Left renal cortex interstitium (tissue), 4 donors: ENCODE measurements at places on chromosomes 16 and 17.

DNA sequence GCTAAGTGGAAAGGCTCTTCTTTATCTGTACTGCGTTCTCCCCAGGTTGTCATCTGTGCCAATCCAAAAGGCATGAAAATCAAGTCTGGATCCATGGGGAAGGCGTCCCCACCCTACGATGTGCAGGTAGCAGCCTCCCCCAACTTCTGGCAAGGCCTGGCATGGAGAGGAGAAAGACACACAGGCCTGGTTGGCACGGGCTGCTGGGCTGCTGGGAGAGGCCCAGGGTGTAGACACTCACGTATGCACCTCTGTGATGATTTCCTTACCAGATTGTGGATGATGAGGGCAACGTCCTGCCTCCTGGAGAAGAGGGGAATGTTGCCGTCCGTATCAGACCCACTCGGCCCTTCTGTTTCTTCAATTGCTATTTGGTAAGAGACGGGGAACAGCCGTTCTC, 20.4 kb upstream of the ACSM2A start:
- no peak for DNase-seq

DNA sequence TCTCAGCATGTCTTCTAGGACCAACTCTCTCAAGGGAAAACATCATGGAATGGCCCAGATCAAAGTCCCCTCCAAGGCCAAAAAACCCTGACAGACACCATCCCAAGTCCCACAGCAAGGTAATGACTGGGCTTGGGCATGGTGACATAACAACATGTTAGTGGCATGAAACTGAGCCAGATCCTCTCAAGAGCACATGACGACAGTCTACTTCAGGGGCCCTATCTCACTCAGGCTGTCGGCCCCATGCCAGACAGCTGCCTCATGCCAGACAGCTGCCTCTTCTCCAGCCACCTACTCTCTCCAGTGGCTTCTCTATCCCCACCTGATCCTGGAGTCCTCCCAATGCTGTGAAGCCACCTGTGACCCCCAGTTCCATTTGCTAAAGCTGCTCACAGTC, 18.4 kb downstream of the HSD11B2 start:
- DNase-seq, result no peak

- DNase-seq, result no peak
Observed at GRCh38 chr16:67415872-67416793, at the start of gene ZDHHC1. Gene ZDHHC1 (minus strand): TSS chr16:67416477. CDS start chr16:67407775, 8,702 bp downstream.

DNA sequence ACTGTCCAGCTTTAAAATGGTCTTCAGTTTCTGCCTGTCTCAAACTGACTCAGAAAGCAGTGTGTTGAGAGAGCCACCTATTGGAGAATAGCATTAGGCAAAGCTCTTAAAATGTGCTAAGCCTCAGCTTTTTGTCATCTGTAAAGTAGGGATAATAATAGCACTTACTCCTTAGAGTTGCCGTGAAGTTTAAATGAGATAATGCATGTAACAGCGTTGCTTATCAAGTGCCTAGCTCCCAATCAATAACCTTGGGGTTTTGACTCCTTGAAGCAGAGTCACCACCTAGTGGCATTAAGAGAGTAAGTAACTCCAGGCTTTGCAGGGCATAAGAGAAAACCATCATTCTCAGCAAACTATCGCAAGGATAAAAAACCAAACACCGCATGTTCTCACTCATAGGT, 163.3 kb downstream of the HS3ST2 start:
- DNase-seq, result no peak

GRCh38 chr17:39538866-39539265, 68.9 kb downstream of the NEUROD2 start:
- DNase-seq, result no peak

DNA sequence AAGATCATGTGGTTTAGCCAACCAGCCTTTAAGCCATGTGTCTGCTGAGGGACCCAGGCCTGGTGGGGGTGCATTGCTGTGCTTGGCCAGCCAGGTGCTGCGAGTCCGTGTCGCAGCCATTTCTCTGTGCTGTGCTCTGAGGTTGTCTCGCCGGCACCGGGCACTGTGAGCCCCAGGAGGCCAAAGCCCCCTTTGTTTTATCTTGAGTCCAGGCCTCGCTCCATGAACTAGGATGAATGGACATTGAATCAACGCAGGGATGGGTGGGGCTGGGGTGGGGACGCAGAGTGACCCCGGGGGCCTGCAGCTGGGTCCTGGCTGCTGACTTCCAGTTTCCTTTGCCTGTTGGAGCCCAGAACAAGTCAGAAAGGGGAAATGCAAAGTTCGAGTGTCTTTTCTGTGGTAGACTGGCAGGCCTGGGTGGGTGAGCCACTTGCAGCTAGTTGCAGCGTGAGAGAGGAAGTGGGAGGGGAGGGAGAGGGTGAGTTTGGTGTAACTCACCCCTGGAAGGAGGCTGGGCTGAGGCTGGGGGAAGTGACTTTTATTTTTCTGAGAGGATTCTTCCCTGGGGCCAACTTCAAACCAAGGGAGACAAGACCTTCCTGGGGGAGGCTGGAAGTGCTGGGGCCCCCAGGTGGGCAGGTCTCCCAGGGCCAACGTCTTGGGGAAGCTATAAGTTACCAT, 324.7 kb downstream of the SEC14L1 start:
- DNase-seq, result no peak

GRCh38 chr16:56365552-56365951, 59.8 kb downstream of the AMFR start:
- no peak for DNase-seq

DNA sequence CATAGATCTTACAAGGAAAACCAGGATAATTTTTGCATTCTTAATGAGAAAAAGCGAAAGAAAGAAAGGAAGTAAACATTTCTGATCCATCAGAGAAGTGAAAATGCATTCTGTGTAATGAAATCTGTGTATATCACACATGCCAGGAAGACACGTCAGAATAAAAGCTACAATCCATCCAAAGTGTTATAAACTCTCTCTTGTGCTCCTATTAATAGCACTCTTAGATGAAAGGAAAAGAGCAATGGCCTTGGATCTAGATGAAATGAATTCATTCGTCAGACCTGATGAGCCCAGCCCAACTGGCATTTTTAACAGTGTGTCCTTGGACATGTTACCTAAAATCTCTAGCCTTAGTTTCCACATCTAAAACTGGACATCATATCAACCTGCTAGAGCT, 885.5 kb downstream of the CDH11 start:
- no peak for DNase-seq

DNA sequence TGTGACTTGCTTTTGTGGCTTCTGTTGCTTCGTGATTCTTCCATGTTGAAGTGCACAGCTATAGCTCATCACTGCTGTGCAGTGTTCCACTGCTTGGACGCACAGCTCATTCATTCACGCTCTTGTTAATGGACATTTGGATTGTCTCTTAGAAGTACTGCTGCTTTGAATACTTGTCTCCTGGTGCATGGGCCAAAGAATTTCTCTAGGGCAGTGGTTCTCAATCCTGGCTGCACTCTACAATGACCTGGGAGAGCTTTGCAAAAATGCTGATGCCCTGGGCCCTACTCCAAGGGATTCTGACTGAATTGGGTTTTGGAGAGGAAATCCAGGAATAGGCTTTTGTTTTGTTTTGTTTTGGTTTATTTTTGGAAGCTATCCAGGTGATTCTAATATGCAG, 20.0 kb downstream of the CCL17 start:
- DNase-seq, result no peak

DNA sequence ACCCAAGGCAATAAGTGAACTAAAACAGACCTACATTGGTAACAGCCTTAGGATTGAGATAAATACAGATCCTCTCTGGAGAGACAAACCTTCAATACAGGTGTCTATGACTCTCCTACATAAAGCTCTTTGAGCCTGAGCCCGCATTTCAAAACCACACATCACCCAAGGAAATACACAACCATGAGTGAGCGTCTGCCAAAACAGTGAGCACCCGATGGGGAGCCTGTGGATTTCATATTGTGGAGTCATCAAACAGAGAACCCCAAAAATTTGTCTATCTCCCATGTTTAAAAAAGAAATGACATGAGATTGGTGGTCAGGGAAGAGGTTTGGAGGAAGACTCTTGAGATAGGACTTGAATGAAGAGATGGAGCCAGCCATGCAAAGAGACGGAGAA, 102.2 kb upstream of the LHX1 start:
- no peak for DNase-seq

DNA sequence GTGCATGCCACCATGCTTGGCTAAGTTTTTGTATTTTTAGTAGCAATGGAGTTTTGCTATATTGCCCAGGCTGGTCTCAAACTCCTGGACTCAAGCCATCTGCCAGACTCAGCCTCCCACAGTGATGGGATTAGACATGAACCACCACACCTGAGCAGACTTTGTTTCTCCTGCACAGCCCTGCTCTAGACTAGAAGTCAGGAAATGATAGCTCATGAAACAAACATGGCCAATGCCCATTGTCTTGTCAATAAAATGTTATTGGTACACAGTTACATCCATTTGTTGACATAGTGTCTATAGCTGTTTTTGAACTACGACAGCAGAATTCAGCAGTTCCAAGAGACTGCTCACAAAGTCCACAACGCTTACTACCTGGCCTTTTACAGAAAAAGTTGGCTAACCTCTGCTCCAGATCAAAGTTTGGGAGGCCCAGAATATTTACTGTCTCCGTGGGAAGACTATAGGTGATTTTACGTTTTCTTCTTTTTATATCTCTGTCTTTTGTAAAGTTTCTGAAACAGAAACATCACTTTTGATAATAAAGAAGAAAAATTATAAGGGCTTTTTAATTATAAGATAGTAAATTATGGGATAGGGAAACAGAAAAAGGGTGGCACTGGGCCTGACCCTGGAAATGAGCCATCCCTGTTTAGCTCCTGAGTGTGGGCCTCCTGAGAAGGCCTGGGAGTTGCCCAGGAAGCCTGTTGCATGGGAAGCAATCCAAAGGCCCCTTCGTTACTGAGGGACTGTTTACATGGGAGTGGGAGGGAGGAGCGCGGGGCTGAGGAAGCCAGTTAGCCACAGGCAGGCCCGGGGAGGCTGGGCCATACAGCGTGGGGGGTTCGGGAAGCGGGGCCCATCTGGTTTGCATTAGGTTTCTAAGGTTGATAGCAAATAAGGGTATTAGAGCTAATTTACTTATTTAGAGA, 201.5 kb downstream of the IRF8 start:
- DNase-seq, result no peak

DNA sequence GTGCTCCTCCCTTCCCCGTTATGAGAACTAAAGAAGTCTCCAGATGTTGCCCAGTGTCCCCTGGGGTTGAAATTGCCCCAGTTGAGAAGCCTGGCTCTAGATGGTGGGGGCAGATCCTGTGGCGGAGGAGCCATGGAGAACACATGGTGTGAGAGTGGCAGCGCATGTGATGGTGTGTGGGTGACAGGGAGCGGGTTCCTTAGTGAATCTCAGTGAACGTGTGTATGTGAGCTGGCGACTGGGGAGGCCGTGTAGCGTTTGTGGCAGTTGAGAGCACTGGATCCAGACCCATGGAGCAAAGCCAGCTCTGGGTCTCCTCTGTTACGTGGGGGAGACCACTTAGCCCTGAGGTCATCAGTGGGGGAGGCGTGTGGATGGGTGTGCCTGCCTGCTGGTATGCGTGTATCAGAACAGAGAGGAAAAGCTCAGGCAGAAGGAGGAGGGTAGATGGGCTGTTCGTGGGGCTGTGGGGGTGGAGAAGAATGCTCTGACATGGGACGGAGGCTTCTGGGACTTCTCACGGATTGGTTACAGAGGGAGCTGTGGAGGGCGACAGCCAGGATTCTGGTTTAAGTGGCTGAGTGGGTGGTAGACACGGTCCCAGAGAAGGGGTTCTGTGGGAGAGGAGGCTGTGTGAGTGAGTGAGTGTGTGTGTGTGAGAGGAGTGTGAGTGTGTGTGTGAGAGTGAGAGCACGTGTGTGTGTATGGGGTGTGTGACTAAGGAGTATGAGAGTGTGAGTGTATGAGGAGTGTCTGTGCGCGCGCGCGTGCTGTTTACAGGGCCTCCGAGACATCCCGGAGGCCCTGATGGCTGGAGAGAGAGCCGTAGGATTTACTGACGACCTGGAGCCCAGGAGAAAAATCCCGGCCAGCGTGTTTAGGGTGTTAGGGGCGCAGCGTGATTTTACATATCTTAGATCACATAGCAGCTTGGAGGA, 193.8 kb downstream of the SNX29 start:
- no peak for DNase-seq

DNA sequence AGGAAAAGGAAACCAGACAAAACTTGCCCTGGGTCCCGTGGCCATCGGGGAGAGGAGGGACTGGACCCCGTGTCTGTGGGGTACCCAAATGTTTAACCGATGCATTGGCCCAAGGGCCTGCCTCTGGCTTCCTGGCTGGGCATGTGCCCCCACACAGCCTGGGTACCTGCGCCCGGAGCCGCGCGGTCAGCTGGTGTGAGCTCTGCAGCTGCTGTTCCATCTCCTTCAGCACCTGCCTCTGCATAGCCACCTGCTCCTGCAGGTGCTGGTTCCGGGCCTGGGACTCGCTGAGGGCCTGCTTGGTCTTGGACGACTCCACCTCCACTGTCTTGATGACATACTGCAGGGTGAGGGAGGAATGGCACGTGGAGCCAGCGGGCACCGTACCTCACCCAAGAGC, 31.9 kb downstream of the KIFC3 start:
- DNase-seq, result no peak

DNA sequence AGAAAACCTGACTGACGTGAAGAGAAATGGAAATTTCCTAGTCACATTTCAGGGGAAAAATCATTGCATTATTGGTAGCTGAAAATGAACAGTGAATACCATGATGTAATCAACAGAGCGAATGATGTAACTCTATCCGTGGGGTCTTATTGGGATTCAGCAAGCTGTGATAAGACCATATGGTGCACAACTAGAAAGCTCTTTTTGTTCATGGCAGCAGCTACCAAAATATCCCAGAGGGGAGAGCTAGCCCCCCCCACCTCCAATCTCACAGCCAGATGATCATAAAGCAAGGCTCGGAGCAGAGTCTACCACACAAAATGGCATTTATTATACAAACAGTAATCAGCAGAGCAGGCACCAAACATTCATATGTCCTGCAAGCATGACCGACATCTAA, 22.2 kb upstream of the DNAH17 start:
- no peak for DNase-seq

- DNase-seq, result no peak
Observed at GRCh38 chr17:13862346-13862745, 207.0 kb upstream of the COX10 start.

GRCh38 chr17:6856051-6856450, 24.5 kb upstream of the TEKT1 start:
- no peak for DNase-seq

DNA sequence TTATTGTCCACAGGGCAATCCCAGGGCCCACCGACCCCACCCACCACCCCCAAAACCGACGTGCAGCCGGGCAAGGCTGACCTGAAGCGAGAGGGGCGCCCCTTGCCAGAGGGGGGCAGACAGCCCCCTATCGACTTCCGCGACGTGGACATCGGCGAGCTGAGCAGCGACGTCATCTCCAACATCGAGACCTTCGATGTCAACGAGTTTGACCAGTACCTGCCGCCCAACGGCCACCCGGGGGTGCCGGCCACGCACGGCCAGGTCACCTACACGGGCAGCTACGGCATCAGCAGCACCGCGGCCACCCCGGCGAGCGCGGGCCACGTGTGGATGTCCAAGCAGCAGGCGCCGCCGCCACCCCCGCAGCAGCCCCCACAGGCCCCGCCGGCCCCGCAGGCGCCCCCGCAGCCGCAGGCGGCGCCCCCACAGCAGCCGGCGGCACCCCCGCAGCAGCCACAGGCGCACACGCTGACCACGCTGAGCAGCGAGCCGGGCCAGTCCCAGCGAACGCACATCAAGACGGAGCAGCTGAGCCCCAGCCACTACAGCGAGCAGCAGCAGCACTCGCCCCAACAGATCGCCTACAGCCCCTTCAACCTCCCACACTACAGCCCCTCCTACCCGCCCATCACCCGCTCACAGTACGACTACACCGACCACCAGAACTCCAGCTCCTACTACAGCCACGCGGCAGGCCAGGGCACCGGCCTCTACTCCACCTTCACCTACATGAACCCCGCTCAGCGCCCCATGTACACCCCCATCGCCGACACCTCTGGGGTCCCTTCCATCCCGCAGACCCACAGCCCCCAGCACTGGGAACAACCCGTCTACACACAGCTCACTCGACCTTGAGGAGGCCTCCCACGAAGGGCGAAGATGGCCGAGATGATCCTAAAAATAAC, 3.0 kb downstream of the SOX9 start:
- DNase-seq, result no peak
